K562 (cell line): ENCODE measurements at places on chromosomes 5 and 9. TPM values are rescaled to one million over a fixed set of nuclear protein-coding genes. Genes with fewer than 3 reads are reported as not detected.

DNA sequence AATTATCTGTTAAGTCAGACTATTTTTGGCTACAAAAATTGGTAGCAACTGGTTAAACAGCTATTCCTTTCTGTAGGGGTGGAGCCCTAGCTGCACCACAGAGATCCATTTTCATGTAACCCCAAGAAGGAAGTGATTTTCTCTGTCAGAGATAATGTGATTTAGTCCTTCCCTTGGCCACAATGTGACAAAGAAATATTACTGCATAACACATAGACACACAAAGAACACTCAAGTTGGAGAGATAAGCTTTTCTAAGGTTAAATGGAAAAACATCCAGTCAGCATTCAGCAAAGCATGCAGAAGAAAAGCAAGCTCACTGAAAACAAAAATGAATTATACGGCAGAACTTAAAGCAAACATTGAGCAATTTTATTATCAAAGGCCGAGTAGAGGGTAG, 227.8 kb upstream of the CDH9 start:
- no peak for DNase-seq

The MAP1B gene
- polyA plus RNA-seq = 12.5 and 12.9 TPM in 2 replicates

GRCh38 chr5:104088876-104089778, 526.5 kb upstream of the NUDT12 start:
- no peak for DNase-seq

GRCh38 chr9:94611638-94612068, 18.0 kb upstream of the FBP2 start:
- DNase-seq = no peak

DNA sequence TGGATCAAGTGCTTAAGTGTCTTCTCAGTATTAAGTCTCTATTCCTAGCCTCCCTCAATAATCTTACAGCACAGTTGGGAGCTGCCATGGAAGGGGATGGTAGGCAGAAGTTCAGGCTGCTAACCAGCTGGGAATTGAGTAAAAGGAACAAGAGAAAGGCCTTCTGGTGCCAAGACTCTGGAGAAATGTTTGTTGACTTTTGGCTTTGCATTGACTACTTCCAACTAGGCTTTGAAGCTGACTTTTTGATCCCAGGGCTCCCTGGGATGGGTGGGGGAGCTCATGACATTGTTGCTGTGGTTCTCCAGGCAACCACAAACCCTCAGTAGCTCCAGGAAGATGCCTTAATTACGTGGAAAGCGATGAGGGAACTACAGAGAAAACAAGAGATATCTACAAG, 85.2 kb upstream of the HTR4 start:
- no peak for DNase-seq

DNA sequence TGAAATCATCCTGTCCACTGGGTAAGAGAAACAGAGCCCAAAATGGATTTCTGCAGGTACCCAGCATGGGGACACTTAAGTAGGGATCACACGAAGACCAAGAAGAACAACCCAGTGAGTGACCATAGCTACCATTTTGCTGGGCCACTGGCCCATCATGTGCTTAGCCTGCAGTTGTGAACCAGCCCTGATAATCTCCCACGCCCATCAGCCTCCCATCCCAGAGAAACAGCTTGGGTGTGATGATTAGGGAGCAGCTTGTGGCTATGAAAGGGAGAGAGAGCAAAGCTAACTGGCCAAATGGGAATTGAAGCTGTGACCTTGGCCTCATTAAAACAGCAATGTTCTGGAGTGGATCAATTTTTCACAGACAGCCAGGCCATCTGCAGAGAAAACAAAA, 138.5 kb downstream of the SLC24A2 start:
- peak; percentile 54 for DNase-seq

GRCh38 chr9:120711841-120712538, 2.3 kb downstream of the MEGF9 start:
- DNase-seq = no peak
